ENCODE measurements at places on chromosomes 1 and 21. TPM values are rescaled to one million over a fixed set of nuclear protein-coding genes. Genes with fewer than 3 reads are reported as not detected.
A peak's percentile ranks its signal among the peaks of the same experiment; 100 is the strongest.

DNA sequence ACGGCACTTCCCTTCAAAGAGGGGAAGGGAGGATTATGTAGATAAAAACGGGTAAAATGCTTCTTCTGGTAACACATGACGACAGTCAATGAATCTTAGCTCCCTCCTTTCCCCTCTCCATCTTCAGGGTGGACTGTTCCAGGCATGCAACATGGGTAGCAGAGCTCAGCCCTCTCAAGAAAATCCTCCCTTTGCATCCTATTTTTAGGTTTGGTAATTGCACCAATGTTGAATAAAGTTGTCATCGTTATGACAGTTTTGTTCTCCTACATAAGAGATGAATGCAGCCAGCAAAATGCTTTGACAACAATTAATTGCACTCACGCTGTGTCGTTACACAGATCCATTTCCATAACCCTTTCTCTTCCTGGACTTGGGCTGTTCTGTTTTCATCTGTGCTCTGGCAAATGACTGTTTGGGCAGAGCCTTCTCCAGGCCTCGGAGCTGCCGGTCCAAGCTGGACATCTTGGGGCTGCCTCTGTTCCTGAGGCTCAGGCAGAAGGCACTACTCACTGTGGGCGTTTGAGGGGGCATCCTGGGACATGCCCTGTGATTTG, 127.6 kb downstream of the CNIH3 start:
- no peak overlapping the region for H3K27ac ChIP-seq
- DNase-seq: no peak
- H3K36me3 ChIP-seq: no peaks in the 10 kb centered on the region
- peaks cover 31% of the 10 kb centered on the region for H3K4me1 ChIP-seq
- no peaks in the 10 kb centered on the region for H3K27me3 ChIP-seq

The RAB25 gene
- 0.49 TPM for total RNA-seq

DNA sequence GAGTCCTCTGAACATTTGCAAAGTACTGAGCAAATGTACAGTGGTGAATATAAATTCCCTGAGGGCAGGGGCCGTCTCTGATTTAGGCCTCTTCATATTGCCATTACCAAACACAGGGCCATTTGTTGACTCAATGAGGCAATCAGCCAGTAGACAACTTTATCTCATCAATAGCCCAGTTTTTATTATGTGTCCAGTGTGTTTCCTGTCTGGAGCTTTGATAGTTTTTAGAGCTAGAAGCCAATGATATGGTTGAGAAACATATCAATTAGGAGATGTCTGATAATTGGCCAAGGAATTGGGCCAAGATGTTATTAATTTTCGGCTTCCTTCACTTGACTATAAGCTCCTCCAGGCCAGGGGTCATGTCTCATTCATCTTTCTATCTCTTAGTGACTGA, 163.0 kb downstream of the ROR1 start:
- no peak overlapping the region for H3K4me3 ChIP-seq
- H3K4me1 ChIP-seq: no peaks in the 10 kb centered on the region
- peaks cover 3% of the 10 kb centered on the region for H3K27me3 ChIP-seq
- DNase-seq: no peak
- no peak overlapping the region for H3K27ac ChIP-seq
- no peaks in the 10 kb centered on the region for H3K36me3 ChIP-seq

- H3K27ac ChIP-seq: peak overlapping the region; percentile 81
- DNase-seq: no peak
- H3K27me3 ChIP-seq: no peaks in the 10 kb centered on the region
- H3K36me3 ChIP-seq: peaks cover 5% of the 10 kb centered on the region
- peaks cover 43% of the 10 kb centered on the region for H3K4me1 ChIP-seq
- no peak overlapping the region for H3K4me3 ChIP-seq
Measured at GRCh38 chr21:35149698-35150097, 100.6 kb upstream of the RUNX1 start.

The MAN1C1 gene
- 3.7 TPM for total RNA-seq

DNA sequence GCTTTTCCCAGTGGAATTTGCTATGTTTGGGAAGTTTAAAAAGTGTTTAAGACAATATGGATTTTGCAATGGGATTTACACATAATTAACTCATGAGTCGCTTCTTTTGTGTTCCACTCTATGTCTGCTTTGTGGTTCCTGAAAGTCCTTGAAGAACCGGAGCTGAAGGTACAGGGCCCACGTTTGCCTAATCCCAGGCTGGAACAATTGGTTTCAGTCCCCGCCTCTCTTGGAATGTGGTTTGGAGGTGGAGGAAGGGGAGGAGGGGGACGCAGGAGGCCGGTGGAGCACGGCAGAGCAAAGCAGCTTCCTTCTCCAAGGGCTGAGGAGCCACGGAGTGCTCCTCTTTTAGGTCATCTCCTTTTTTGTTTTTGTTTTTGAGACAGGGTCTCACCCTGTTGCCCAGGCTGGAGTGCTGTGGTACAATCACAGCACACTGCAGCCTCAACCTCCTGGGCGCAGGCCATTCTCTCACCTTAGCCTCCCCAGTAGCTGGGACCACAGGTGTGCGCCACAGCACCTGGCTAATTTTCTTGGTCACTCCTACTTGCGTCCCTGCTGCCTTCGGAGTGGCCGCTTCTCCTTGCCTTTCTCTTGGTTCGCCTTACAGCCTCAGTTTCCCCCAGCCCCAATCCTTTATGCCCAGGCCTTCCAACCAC, 129.5 kb upstream of the ERRFI1 start:
- no peak overlapping the region for H3K27ac ChIP-seq
- peaks cover 23% of the 10 kb centered on the region for H3K27me3 ChIP-seq
- H3K4me1 ChIP-seq: peaks cover 33% of the 10 kb centered on the region

DNA sequence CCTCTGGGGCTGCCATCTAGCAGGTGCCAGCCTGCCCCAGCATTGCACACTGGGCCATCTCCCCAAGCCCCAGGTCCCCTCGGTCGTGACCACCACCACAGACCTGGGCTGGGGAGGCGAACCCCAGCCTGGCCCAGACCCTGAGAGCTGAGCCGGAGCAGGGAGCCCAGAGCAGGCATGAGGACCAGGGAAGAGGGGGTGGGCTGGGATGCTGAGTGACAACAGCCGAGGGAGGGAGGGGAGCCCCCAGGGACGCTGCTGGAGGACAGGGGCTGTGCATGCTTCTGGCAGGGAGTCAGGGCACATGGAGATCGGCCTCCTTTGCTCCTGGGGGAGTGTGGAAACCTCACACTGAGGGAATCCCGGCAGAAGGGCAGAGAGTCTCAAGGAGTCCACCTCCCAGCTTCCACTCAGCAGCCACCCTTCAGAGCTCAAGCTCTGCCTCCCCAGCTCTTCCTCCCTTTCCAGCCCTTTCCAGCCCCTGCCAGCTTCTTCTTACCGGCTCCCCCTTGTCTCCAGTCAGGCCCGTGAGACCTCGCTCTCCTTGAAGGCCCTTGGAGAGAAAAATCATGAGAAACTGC, 23.7 kb upstream of the PEF1 start:
- H3K27me3 ChIP-seq: peaks cover 12% of the 10 kb centered on the region
- H3K4me3 ChIP-seq: no peak overlapping the region
- no peaks in the 10 kb centered on the region for H3K36me3 ChIP-seq
- no peak overlapping the region for H3K27ac ChIP-seq
- peaks cover 10% of the 10 kb centered on the region for H3K4me1 ChIP-seq

DNA sequence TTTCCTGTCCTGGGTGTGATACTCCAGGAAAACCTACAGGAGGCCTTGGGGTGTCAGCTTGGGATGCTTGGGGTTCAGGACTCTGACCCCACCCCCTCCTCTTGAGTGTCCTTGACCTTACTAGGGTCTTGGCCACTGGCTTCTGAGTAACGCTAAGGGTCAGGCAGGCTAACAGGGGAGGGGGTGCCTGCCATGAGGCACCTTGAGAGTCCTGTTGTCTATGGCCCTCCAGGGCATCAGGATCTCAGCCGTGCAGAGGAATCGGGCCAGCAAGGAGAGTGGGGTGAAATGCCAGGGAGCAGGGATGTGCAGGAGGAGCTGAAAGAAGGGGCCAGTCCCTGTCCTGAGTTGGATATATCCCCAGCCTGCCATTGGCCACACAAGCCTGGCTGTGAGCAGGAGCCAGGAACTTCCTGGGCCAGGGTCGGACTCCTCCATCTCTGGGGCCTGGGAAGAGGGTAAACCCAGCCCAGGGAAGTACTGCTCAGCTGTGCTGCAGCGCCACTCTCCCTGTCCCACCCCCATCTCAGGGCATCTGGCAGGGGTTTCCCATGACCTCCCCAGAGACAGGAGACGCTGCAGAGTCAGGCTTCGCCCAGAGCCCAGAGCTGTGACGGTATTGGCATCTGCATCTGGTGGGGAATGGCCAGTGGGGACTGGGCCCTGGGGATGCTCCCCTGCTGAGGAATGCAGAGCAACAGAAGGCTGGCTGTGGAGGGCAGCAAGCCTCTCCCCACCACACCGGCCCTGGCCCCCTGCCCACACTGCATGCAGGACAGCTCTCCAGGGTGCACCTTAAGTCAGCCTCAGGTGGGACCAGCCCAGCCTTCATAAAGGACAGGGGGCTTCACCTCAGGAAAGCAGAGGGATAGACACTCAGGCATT, 6.3 kb downstream of the KIF21B start:
- H3K4me3 ChIP-seq: peak overlapping the region; percentile 91
- DNase-seq: peak; percentile 38
- no peaks in the 10 kb centered on the region for H3K27me3 ChIP-seq

DNA sequence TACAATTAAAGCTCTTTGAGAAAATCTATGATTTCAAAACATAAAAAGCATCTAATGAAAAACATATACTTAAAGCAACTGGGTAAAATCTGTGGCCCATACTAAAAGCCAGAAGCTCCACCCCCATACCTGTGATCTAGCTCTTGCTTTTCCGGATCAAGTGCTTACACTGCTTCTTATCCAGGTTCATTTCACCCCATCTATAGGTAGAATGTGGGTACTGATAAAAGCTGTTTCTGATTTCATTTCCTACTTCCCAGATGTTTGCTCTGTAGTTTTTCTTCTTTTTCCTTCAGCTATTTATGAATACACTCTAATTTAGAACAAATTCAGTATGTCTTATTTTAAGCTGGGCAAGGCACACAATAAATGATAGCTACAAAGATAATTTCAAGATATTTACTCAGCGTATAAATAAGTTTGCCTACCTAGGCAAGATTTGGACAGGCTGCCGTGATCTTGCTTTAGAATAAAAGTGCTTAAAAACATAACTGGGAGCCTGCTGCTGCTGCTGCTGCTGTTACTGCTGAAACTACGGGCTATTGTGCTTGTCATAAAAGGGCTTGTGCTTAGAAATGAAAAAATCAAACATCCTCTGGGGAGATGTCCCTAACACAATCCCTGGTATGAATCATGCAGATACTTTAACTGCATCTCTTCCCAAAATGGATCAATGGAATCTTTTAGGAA, 2.1 kb downstream of the SIPA1L2 start:
- no peak overlapping the region for H3K27ac ChIP-seq
- H3K4me3 ChIP-seq: no peak overlapping the region
- no peak for DNase-seq
- H3K4me1 ChIP-seq: peaks cover 25% of the 10 kb centered on the region

DNA sequence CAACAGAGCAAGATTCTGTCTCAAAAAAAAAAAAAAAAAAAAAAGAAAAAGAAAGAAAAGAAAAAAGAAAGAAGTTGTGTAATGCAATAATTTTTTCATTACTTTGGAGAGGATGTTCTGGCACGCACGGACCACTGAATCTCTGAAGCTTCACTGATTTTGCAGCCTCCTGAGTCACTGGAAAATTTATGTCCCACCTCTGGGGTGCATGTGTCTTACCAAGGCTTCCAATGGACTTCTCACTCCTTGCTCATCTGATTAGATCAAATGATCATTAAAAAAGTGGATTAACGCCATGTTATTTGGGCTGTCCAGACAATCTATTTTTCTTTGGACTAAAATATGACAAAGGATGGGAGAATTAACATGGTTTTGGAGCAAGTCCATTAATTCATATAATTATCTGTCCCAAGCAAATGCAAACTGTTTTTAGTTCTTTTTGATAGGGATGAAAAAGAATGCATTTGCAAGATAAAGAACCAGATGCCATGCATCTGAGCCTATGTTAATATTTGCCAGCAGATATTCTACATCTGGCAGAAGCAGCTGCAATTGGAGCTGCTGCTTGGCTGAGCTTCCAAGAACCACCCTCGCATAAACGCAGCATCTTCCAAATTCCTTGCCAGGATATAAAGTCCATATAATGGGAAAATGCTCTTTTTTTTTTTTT, 10.1 kb upstream of the MAP1LC3C start:
- no peaks in the 10 kb centered on the region for H3K36me3 ChIP-seq
- no peaks in the 10 kb centered on the region for H3K4me1 ChIP-seq
- no peak overlapping the region for H3K27ac ChIP-seq
- DNase-seq: no peak

DNA sequence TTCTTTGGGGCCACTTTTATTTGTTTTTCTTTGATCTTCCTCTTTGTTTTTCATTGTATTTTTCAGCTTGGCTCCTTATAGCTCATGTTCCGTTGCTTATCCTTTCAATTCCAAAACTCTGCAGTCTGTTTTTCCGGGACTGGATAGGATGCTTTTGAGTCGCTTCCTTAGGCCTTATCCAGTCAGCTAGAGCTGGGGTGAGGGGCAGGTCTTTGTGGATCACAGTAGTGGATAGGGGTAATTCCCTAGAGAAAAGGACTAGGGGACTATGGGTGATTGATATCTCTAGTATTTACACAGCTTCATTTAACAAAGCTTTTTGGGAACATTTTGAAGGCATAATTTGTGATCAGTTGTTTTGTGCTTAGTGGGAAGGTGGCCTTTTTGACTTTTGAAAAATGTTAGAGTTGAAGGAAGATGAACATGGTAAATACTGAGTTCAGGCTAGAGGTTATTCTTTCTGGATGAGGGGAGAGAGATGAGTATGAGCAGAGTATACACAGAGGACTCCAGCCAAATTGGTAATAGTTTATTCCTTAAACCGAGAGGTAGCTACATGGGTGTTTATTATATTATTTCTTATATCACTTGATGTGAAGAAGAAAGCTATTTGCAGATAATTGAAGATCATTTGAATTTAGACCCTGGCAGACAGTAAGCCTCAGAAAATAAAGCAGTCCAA, 22.5 kb downstream of the CEP350 start:
- no peak overlapping the region for H3K27ac ChIP-seq
- peaks cover 11% of the 10 kb centered on the region for H3K36me3 ChIP-seq
- no peak overlapping the region for H3K4me3 ChIP-seq
- no peaks in the 10 kb centered on the region for H3K27me3 ChIP-seq

DNA sequence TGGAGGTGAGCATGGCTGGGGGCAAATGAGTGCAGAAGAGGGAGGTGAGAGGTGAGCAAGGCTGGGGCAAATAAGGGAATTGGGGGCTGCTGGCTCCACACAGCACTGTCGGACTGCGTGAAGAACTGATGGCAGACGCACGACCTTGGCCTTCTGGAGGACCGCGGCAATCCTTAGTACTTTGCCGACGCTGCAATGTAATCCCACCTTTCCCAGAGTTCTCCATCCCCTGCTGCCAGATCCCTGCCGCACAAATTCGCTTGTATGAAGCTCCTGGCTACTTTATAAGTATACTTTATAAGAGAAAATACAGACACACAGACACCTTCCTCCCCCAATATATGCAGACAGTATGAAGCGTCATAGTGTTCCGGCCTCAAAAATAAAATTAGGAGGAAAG, 472.4 kb downstream of the SMYD3 start:
- no peak overlapping the region for H3K4me3 ChIP-seq
- no peaks in the 10 kb centered on the region for H3K27me3 ChIP-seq
- H3K4me1 ChIP-seq: no peaks in the 10 kb centered on the region
- H3K27ac ChIP-seq: no peak overlapping the region

The HCN3 gene
- 1.5 TPM for total RNA-seq

Data from activated CD8-positive, alpha-beta T cell treated with anti-CD3 and anti-CD28 coated beads for 36 hours (primary cell).